ENCODE measurements at places on chromosomes 5 and 9.

DNA sequence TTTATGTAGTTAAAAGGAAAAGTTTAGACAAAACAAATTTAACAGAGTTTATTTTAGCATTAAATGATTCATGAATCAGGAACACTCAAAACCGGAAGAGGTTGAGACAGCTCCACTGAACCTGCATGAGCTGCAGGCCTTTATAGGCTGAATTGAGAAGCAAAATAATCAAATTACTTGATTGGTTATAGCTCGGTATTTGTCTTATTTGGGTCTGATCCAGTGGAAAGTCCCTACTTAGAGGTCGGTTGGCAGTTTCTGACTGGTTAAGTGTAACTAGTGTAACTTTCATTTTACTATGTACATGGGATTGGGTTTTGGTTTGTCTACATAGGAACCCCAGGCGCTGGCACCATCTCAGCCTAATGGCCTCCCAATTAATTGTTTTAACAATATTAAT, 74.1 kb upstream of the PIK3R1 start:
- peak; percentile 3 for DNase-seq

- DNase-seq = no peak
Measured at GRCh38 chr5:56973473-56973872, 21.6 kb upstream of the MIER3 start.

DNA sequence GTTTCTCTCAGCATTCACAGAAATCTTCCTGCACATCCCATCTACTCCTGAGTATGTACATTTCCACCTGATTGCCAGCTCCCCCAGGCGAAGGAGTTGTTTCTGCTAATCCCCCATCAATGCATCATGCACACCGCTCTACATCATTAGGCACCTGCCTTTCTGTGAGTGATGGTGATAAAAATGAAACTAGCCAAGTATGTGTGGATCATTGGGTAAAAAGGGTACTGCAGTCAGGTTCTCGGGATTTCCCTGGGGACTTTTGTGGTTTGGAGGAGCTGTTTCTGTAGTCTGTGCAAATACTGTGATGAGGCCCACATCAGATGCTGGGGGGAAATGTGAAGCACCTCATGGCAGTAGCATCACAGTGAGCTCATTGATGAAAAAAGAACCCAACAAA, 30.4 kb downstream of the CAMK4 start:
- DNase-seq = no peak

GRCh38 chr5:61295365-61295764, 36.7 kb upstream of the ZSWIM6 start:
- no peak for DNase-seq

- DNase-seq = no peak
Measured at GRCh38 chr5:107302441-107302840, 368.3 kb downstream of the EFNA5 start.

DNA sequence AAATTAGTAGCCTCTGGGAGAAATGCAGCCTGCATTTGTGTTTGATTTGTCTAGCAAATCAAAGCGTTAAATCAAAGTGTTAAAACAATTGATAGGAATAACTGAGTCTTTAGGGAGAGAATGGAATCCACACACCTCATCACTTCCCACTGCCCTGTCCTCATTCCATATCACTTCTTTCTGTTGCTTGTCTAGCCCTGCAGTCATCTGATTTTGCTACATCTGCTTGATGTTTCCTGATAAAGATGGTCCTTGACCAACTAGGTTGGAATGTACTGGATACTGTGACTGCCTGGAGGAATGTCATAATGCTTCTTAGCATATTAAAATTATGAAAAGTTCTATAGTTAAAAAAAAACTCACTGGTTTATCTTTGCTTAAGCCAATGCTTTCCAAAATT, 119.9 kb downstream of the DOCK2 start:
- DNase-seq = no peak

GRCh38 chr9:33868440-33868973, 51.5 kb downstream of the UBE2R2 start:
- no peak for DNase-seq

- no peak for DNase-seq
Measured at GRCh38 chr5:133081703-133082102, 29.9 kb downstream of the HSPA4 start.

DNA sequence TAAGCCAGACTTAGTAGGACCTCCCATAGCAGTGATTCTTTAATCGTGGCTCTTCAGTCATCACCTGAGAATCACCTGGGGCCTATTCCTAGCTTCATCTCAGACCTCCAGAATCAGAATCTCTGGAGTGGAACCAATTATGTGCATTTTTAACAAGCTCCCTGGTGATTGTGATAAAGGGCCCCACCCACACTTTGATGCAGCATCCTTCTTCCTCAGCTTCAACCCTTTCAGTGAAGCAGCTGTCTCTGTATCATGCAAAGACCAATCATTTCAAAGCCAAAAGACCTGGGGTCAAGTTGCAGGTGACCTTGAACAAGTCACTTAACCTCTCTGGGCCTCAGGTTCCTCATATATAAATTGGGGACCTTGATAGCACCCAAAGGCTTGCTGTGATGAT, 17.1 kb downstream of the FBXO10 start:
- DNase-seq = no peak

DNA sequence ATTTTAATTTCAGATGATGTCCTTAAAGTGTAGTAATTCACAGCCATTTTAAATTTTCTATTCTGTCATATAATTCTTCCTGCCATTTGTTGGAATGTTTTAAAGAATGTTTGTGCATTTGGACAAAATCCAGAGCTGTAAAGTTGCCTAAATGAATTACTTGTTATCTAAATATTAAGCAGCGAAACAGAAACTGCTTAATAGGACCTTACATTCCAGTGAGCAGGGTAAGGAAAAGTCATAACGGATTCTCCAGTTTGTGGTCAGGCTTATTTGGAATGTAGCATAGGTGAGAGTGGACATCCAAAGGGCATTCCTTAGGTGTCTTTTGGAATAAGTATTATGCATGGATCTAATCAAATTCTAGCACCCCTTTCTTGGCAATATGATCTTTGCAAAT, 410.4 kb upstream of the PTPRD start:
- no peak for DNase-seq

DNA sequence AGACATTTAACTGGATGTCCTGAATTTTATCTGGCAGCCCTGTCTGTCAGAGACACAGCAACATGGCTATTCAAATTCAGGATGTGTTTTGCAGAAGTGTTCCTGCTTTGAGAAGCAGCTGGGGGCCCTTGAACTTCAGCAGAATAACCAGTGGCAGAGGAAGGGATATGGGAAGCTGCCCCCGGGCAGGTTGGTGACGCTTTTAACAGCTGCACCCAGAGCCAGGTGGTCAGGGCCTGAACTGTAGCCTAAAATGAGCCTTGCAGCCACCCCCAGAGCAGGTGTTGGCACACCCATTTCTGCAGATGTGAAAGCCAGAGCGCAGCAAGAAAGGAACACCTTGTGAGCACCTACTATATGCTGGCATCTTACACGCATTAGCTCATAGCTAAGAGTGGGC, 128.7 kb upstream of the BOD1 start:
- peak; percentile 50 for DNase-seq

DNA sequence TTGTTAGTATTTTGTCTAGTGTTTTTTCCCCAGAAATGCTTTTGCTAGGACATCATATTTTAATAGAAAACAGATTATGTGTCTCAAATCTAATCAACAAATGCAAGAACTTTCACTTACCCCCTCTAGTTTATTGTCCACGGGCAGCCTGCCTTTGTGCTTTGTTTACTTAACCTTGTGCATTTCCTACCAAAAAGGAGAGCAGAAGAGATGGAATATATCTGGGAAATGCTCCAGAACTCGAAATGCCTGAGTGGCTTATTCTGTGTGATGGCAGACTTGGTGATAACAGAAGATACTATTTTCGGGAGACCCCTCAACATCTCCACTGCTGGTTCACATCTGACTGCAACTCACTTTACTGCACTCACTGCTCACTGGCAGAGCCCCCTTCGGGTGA, 33.3 kb upstream of the SPDL1 start:
- DNase-seq = no peak

- no peak for DNase-seq
Measured at GRCh38 chr5:180974612-180975315, 13.9 kb upstream of the BTNL3 start.

GRCh38 chr5:10355071-10355889, 1.8 kb downstream of the MARCHF6 start:
- DNase-seq = no peak

- DNase-seq = no peak
Measured at GRCh38 chr5:168320805-168321204, 29.4 kb downstream of the WWC1 start.

DNA sequence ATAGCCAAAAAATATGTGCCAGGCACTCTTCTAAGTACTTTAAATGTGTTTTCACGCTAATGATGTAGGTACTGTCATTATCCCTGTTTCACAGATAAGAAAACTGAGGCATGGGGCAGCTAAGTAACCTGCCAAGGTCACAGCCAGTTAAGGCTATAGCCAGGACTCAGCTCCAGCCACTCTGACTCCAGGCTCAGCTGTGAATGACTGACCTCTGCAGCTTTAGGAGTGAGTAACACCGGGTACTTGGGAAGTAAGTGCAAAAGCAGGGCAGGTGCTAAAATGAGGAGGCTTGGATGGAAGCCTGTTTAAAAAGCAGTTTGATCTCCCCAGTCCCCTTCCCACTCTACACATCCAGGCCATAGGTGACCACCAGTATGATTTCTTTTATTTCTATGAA, 10.6 kb upstream of the SHC3 start:
- no peak for DNase-seq

- DNase-seq = no peak
Measured at GRCh38 chr5:111730659-111731382, 26.2 kb downstream of the NREP start.

GRCh38 chr9:124029617-124030016, 18.0 kb downstream of the LHX2 start:
- DNase-seq = no peak

DNA sequence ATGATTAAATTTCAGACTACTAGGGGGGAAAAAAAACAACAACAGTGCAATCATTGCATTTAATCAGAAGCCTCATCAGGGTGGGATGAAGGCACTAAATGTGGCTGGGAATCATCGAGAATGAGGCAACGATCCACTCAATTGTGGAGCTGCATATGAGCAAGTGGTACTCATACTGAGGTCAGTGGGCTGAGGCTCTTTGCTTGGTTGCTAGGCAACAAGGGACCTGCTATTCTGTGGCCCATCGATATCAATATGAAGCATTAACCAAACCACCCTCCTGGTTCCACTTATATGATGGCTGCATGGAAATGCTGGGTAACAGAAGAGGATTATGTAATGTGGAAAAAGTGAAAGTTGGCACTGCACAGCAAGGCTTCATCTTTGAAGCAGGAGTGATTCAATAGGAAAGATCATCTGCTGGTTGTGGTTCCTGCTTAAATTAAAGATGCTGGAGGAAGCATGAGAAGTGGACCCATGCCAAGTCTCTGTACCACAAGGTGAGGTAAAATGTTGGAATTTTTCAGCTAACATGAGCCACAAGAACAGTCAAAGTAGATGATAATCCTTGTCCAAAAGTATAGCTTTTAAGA, 159.8 kb upstream of the HMHB1 start:
- no peak for DNase-seq

- DNase-seq = no peak
Measured at GRCh38 chr5:141734501-141735229, 52.6 kb upstream of the ARAP3 start.

- no peak for DNase-seq
Measured at GRCh38 chr9:134200730-134201129, 36.4 kb upstream of the RNU6ATAC start.

- no peak for DNase-seq
Measured at GRCh38 chr5:37088009-37088408, 161.2 kb downstream of the CPLANE1 start.

DNA sequence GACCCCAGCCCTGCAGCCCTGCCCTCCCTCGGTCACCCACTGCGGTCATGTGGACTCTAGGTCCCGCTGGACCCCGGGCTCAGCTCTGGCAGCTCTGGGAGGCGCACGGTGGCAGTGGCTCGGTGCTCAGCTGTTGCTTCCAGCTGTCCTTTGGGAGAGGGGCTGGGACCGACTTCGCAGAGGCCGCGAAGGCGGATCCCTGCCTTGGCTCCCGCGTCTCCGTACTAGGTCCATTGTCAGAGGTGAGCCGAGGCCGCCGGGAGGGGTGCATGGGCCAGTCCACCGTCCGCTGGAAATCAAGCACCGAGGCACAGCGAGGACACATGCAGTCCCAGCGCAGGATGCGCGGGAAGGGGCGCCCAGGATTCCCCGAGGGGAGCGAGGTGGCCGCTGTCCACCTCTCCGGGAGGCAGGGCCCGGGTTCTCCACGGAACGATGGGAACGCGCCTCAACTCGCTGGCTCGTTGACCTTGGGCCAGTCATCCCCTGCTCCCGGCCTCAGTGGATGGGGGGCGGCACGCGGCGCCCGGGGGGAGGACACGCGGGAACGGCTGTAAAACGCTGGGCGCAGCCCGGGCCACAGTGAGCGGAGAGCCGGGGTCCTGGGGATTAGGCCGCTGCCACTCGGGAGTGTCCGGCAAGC, 732 bp downstream of the GBGT1 start:
- DNase-seq = no peak

DNA sequence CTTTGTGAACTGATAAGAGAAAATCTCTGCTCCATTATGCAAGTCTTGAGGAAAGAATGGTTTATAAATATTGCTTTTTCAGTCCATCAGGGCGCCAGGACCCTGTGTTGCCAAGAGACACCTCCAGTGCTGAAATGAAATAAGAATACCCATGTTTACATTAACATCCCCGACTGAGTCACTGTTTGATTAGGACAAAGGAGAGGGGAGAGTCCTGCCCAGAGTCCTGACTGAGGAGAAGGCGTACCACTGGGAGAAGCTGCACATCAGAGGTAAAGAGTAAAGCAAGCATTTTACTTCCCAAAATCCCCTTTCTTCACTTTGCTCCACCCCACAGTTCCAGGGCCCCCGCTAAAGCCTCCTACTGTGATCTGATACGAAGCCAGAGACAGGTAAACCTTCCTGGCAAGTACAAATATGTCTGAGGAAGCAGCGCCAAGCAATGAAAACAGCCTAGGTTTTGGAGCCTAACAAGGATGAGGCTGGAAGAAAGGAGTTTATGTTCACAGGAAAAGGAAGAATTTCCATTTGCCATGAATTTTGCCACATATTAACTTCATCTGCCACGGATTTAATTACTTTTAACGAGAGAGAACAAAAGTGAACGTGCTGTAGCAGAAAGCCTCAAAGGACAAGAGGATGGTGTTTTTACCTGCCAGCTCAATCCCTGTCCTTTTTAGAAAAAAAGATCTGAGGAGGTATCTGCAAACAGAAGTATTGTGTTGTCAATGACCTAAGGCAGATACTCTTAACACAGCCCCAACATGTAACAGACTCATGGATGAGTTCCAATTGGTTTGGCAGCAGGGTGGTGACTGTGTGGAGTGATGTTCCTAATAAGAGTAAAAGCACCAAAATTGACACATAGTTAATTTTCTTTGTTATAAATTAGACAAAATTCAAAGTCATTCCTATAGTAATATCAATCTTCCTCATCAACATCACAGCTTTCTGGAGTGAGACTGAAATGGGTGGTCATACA, 209.4 kb upstream of the TLE4 start:
- DNase-seq = no peak

DNA sequence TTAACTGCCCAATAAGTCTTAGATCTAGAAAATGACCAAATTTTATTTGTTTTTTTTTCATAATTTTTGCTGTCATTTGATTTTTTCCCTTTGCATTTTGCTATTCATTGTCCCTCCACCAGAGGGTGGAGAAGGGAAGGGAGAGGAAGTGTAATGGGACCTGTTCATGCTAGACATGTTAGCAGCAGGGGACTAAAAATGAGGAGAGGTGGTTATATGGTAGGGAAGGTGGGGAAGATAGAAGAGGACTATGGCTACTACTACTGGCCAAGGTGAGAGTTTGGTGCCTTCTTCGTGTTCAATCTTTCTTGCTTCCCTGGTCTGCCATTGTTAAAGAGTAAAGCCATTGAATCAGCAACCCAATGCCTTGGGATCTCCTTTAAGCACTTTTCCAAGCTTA, 6.4 kb downstream of the GRIA1 start:
- no peak for DNase-seq

Measured in hematopoietic multipotent progenitor cell (in vitro differentiated cells).